ENCODE measurements at places on chromosomes 1 and 21. TPM values are rescaled to one million over a fixed set of nuclear protein-coding genes. Genes with fewer than 3 reads are reported as not detected.

Gene C2CD2
- total RNA-seq = 19.7 TPM

Gene VWA5B1
- total RNA-seq = not detected

Gene PPIAL4G
- not detected for total RNA-seq

Gene USH2A
- total RNA-seq = 6.9 TPM

Gene IRF6
- 0.02 TPM for total RNA-seq

Gene EDARADD
- not detected for total RNA-seq

Gene NLRP3
- total RNA-seq = 0.24 TPM

Gene KCNE2
- total RNA-seq = not detected

Gene TNFRSF8
- not detected for total RNA-seq

Gene DCST2
- total RNA-seq = not detected

Gene AJAP1
- not detected for total RNA-seq

Gene LRRC52
- total RNA-seq = not detected

Gene CELSR2
- total RNA-seq = 14.9 TPM

Gene PROK1
- total RNA-seq = not detected

Gene PRKAA2
- total RNA-seq = 4.0 TPM

Gene AQP10
- not detected for total RNA-seq

Gene OR10R2
- not detected for total RNA-seq

Data from A172 (cell line).